ENCODE measurements at places on chromosomes 12 and 14. TPM values are rescaled to one million over a fixed set of nuclear protein-coding genes. Genes with fewer than 3 reads are reported as not detected.

Gene GLT8D2
- 91.8 TPM for total RNA-seq

Gene HCAR2
- not detected for total RNA-seq

Gene TAS2R42
- not detected for total RNA-seq

Gene IGFBP6
- total RNA-seq, result 162 TPM

Gene SNRNP35
- total RNA-seq, result 12.3 TPM

Gene KERA
- total RNA-seq, result not detected

Gene FOXG1
- not detected for total RNA-seq

Gene GCH1
- 2.4 TPM for total RNA-seq

Gene E2F7
- total RNA-seq, result 0.97 TPM

Gene LBHD2
- not detected for total RNA-seq

Gene CCND2
- total RNA-seq, result 2.7 TPM

Gene LRP1-AS
- not detected for total RNA-seq

Gene ARG2
- total RNA-seq, result 5.7 TPM

Gene SLC25A47
- 0.16 TPM for total RNA-seq

Gene ASB2
- total RNA-seq, result 0.16 TPM

Gene KRT83
- total RNA-seq, result not detected

Gene NOPCHAP1
- total RNA-seq, result 3.8 TPM

Gene MIP
- total RNA-seq, result 0.32 TPM

Gene DPY19L2
- total RNA-seq, result 6.8 TPM

Gene CD163L1
- 2.1 TPM for total RNA-seq

All from hair follicle dermal papilla cell (primary cell).